ENCODE measurements at places on chromosomes 5 and 9.
A peak's percentile ranks its signal among the peaks of the same experiment; 100 is the strongest.

DNA sequence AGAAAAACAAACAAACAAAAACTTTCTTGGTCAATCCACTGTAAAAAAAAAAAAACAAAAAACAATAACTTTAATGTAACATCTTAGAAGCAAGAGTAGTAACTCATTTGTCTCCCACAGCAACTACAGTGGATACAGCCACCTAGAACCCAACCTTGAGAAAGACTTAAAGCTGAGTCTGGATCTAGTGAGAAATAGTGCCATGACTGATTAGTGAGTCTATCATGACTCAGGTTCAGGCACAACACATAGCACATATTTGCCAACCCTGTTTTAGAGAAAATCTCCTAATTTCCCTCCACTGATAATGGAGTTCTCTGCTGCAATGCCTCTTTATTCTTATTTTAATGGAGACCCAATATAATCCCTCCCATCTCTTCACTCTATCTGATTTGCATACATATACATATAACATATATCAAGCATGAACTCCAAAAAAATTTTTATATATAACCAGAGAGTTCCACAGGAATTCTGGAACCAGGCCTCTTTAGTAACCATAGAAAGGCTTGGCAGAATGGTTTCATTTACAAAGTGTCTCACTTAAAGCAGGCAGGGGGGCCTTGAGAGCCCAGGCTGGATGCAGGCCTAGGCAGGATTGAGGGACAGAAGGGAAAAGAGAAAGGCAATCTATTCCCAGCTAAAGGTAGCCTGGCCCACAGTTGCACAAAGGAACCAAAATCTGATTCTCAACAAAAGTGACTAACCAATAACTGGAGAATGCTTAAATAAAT, 11.9 kb upstream of the NR4A3 start:
- no peak for DNase-seq

GRCh38 chr5:15914638-15915037, 265.0 kb downstream of the MARCHF11 start:
- no peak for DNase-seq

DNA sequence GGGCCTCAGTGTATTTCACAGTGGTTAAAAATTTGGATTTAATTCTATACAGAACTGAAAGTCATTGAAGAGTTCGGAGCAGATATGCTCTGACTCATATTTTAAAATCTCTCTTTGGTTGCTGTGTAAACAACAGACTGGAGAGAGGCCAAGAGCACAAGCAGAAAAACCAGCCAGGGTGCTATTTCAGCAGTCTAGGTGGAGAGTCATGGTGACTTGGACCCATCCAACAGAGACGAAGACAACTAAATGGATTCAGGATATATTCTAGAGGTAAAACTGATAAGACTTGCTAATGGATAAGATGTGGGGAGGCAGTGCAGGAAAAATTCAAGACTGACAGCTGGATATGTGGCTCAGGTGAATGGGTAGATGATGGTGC, 168.9 kb downstream of the MAPKAP1 start:
- peak; percentile 38 for DNase-seq

GRCh38 chr9:124238546-124239140, 19.1 kb upstream of the NEK6 start:
- DNase-seq = no peak

- no peak for DNase-seq
Observed at GRCh38 chr9:114694719-114695269, 12.8 kb upstream of the TEX48 start.

DNA sequence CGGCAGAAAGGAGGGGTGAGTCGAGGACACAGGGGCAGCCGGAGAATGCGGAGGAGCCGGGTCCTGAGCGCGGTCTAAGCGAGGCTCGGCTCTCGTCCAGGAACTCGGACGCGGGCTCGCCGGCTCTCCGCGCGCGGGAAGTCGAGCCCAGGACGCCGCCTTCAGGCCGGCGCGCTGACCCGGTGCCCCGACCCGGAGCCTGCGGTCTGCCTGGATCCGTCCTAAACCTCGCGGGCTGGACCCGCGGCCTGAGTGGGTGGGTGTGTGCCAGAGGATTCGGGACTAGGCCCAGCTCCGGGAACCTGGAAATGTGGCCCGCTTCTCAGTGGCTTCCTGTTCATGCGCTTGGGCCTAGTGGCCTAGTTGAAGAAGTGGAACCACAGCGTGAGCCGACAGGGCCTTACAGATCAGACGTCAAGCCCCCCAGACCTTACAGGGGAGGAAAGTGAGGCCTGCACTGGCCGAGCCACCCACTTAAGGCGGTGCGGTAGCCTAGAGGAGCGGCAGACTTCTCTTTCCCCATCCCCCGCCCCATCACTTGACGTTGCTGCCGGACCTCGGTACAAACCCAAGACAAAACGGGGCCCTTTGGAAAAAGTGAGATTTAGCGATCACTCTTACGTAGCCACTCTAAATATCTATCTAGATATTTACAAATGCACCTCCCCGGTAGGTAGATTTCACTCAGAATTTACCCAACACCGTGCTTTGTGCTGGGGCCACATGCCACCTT, 1.2 kb downstream of the CDKN2B-AS1 start:
- peak; percentile 75 for DNase-seq
